ENCODE measurements at places on chromosomes 12 and 14. TPM values are rescaled to one million over a fixed set of nuclear protein-coding genes. Genes with fewer than 3 reads are reported as not detected.

DNA sequence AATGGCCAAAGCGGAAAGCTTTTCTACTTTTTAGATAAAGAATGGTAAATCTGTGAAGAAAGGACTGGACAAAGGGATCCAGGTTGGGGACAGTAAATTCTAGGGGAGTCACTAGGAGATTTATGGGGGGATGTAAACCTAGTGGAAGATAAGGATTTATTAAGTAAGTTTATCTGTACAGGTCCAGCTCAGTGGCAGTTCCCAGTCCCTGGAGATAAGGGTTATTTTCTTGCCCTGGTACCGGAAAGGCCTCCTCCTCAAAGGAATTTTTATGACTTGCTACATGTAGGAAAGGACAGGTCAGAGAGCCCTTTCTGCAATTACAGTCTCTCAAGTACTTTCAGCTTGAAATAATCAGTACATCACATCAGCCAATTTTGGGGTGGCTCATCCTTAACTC is 72.6 kb upstream of the BICD1 start:
- H3K27me3 ChIP-seq, result no peaks in the 10 kb centered on the region
- H3K36me3 ChIP-seq, result no peaks in the 10 kb centered on the region
- H3K4me1 ChIP-seq, result no peaks in the 10 kb centered on the region
- no peak overlapping the region for H3K27ac ChIP-seq
- DNase-seq, result no peak

DNA sequence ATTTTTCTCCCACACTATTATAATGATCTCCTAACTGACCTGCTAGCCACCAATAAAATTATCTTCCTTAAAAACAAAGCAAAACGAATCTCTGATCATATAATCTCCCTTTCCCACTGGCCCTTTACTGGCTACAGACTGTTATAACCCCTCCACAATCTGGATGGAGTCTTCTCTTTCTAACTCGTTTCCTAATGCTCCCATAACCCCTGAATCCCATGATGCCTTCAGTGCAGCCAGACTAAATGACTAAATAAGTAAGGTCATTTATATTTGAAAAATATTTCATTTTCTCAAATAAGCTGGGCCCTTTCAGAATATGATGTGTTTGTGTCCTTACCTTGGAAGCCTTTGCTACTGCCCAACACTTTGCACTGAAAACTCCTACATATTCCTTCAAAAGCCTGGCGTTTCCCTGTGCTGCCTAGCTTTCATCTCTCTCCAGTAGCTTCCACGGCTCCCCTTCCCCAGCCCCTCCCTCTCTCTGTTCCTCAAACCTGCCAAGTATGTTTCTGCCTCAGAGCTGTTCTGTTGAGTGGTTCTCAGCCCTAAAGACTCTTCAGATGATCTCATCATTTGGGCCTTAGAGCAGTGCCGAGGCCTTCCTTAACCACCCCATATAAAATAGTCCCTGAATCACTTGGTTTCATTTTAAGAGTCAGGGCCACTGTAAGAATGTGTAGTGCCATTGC is 91.7 kb downstream of the MYRFL start:
- no peaks in the 10 kb centered on the region for H3K4me1 ChIP-seq
- H3K27me3 ChIP-seq, result no peaks in the 10 kb centered on the region
- H3K36me3 ChIP-seq, result no peaks in the 10 kb centered on the region
- no peak for DNase-seq
- H3K4me3 ChIP-seq, result no peak overlapping the region

DNA sequence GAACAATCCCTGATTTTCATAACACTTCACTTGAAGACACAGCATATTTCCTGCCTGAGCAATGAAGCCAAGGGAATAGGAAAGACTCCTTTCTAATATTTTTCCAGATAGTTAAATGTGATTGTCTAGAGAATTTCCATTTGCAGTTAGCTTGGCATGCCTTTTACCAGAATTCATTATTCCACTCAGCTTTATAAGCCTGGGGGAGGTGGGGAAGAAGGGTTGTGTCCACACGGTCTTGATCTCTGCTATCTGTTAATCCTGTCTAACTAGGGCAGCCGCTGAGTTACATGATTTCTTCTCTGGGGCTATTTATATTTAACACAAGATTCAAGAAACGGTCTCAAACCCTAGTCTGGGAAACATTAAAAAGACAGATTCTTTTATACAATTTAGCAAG is 146.6 kb upstream of the FSCB start:
- no peaks in the 10 kb centered on the region for H3K27me3 ChIP-seq
- no peaks in the 10 kb centered on the region for H3K36me3 ChIP-seq
- H3K27ac ChIP-seq, result no peak overlapping the region
- no peak overlapping the region for H3K4me3 ChIP-seq

- H3K36me3 ChIP-seq, result no peaks in the 10 kb centered on the region
- no peak for DNase-seq
- no peaks in the 10 kb centered on the region for H3K27me3 ChIP-seq
- H3K27ac ChIP-seq, result no peak overlapping the region
- H3K4me1 ChIP-seq, result no peaks in the 10 kb centered on the region
- H3K4me3 ChIP-seq, result no peak overlapping the region
These were observed 40.7 kb upstream of the CMKLR1 start for GRCh38 chr12:108379823-108380222.

The MYH6 gene
- not detected for total RNA-seq

The RPGRIP1 gene
- 0.75 TPM for total RNA-seq

The RGS6 gene
- not detected for total RNA-seq

The NPFF gene
- not detected for total RNA-seq
